Stimulated activated CD8-positive, alpha-beta memory T cell treated with anti-CD3 and anti-CD28 coated beads, Interleukin-12 subunit alpha, Interleukin-12 subunit beta, amount 100 ng/mL, for 4 hours (primary cell): ENCODE measurements at places on chromosomes 4 and X.

DNA sequence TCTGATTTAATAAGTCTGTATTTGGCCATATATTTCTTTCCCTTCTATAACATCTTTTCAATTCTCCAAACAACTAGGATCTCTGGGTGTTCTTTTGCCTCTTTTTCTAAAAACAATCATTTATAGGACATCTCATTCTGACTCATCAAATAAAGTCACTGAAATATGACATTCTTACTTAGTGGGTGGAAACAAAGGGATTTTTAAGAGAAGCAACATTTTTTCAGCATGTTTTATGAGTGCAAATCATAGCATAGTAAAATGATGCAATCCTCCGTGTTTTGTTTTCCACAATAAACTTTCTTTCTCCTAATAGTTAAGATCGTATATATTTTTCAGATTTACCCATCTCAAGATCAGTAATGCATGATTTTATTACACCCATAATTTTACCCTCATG, 179.8 kb downstream of the SPCS3 start:
- DNase-seq: no peak

DNA sequence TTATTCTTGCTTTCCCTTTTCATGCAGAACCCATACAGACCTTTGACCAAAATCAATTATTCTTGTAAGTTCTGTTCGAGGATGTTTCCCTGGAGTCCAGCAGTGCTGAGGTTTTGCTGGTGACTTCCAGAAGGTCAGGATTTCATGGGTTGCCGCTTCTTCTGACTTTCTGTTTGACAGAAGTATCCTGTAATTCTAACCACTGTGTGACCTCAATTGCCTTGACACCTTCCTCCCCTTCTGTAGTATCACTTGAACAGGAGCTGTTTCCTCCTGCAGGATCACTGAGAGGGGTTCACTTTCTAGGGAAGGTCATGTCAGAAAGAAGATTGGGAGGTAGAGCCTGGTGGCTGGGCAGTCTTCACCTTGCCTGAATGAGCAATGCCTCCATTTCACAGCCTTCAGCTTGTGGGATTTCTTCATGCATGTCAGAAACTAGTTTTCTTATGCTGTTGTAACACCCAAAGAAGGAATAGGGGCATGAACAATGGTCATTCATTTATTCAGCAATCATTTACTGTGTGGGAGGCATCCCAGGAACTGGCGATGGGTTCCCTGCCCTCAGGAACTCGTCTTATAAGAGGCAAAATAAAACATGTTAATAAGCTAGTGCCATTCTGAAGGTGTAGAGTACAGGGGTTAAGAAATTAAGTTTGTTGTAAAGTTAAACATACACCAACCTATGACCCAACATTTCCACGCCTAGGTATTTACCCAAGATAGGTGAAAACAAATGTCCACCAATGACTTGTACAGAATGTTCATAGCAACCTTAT, 205.9 kb downstream of the SOWAHB start:
- no peak for DNase-seq

GRCh38 chrX:130704053-130705038, 198.7 kb downstream of the ENOX2 start:
- DNase-seq: no peak

GRCh38 chr4:7150036-7150635, 42.2 kb upstream of the SORCS2 start:
- no peak for DNase-seq

DNA sequence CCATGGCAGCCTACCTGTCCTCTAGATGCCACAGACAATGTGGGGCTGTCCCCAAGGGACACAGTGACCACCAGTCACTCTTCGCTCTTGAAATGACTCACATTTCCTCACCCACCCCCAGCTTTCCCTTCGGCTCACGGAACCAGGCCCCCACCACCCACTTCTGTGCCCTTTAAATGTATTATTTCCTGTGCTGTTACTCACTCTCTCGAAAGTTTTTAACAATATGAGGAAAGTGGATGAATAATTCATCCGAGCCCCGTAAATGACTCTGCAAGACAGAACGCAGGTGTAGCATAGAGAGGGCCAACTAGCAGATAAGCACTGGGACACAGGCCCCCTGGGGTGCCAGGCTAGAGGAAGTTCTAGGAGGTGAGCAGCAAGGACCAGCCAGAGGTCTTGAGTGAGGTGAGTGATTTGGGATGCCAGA, 179.5 kb upstream of the TBL1X start:
- peak; percentile 49 for DNase-seq

DNA sequence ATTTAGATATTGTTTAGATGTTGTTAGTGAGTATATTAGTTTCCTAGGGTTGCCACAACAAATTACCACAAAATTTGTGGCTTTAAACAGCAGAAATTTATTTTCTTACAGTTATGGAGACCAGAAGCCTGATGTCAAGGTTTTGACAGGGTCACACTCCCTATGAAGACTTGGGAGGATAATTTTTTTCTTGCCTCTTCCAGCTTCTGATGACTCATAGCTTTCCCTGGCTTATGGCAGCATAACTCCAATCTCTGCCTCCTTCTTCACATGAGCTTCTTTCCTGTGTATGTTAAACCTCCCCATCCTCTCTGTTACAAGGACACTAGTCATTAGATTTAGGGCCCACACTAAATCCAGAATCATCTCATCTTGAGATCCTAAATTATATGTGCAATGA, 20.9 kb upstream of the RAB40A start:
- DNase-seq: no peak

DNA sequence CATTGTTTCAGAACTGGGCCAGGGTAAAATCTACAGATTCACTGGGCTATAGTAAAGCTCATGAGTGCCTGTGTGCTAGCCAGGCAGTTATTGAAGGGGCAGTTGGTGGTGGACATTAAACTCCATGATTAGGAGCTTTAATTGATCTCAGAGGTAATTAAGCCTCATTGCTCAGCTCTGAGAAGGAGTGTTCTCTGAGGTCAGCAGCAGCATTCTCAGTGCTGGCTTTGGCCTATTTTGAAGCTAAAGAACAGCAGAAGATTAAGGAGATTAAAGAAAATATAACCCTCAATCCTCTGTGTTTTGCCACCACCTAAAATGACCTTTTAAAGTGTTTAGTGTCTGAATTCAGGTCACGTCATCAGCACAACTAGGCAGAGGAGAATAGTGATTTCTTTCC, 42.5 kb downstream of the EGF start:
- no peak for DNase-seq

GRCh38 chr4:99983289-99983943, 33.3 kb upstream of the H2AZ1 start:
- DNase-seq: no peak

DNA sequence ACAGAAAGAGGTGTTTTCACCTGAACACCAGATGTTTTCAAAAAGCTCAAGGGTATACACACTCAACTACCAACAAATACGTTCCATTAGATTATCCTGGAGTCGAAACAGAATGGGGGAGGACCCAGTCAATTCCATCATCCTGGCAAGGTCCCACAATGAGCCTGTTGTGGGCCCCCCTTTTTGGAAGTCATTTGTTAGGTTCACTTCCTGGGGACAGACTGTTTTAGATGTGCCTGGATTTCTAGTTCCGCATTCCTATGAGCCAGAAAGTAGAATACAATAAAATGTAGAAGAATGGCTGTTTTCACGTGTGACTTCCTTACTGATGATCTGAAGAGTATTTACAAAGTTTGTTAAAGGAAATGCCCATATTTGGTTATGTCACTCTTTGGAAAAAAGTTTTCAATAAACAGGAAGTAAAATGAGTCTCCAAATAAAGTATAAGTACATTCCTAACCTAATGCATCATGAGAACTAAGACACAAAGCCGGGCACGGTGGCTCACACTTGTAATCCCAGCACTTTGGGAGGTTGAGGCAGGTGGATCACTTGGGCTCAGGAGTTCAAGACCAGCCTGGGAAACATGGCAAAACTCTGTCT, 192.5 kb downstream of the MAML3 start:
- DNase-seq: no peak

DNA sequence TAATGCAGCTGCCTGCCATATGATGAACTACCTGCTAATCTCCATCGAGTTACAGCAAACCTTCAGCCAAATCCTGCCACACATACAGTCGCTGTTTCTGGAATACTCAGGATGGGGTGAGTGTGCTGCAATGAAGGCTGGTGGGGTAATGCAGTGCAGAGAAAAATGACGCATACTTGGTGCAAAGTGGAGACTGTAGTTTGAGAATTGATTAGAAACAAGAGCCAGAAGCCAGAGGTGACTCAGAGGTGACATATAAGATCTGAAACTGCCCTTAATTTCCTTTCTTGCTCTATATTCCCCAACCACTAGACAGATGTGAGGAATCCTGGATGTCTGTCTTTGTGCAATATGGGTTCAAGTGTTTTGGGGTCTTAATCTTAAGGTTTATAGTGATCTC, 22.0 kb downstream of the C4orf54 start:
- DNase-seq: no peak

DNA sequence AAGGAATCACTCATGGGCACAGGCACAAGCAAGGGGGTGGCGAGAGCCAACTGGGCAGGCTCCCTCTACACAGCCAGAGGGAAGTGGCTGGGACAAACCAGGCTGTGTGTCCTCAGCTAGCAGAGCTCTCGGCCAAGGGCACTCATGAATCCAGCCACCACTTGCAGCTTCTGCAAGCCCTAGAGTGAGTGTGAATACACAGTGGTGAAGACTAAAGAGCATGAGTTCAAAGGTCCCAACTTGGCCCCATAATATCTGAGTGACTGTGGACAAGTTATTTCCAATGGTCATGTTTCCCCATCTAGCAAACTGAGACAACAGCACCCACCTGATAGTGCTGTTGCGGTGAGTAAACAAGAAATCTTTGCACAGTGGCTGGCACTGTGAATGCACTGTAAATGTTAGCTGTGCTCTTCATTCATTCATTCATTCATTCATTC, 51.7 kb downstream of the ADGRG2 start:
- no peak for DNase-seq

- no peak for DNase-seq
Measured at GRCh38 chrX:29196501-29196900, 609.3 kb downstream of the IL1RAPL1 start.

DNA sequence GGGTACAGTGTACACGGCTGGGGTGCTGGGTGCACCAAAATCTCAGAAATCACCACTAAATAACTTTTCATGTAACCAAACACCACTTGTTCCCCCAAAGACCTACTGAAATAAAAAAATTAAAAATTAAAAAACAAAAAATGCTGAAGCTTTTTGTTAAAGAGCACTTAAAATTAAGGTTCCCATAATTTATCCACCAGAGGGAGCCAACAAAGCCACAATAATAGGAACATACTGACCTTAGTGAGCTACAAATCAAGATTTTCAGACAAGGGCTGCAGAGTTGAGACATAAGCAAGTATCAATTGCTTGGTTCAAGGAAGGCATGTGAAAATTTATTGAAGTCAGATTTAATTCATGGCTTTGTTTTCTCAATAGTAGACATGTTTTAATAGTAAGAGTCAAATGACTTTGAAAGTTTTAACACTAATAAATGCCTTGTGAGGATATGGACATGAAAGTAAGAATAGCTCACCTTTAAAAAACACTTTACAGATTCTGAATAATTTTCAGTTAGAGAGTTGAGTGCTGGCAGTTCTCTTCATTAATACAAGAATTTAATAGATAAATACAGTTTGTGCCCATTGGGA, 43.0 kb upstream of the SCOC start:
- DNase-seq: no peak

GRCh38 chr4:173878701-173879100, 348.7 kb upstream of the HAND2 start:
- DNase-seq: no peak

DNA sequence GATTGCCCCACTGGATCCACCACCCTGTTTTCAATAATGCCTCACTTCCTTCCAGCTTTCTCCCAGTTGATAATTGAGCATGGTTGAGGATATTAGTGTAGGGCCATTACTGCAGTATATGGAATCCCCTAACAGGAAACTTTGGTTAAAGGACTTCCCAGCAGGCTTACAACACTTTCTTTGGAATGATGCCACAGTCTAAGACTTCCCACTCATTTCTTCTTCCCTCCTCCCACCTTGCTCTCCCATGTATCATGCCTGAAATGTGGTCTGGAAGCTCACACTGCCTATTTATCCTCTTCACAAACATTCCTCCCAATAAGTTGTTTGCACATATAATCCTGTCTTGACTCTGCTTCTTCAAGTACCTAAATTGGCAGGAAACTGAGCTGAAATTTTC, 863.3 kb downstream of the CENPC start:
- DNase-seq: no peak

DNA sequence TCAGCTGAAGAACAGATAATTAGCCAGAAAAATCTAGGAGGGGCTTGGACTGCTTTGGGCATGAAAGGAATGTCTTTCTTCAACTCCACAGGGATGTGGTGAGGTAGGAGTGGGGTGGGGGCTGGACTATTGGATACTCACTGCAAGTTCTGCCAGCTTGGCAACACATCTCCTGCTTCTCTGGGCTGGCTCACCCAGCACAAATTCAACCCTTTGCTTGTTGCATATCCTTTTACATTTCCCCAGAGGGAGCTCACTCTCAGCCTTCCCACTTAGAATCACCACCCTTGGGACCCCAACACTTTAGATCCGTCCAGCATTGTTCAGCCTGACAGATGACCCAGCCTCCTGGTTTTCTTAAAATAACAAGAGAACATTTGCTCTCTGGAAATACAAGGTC, 120.6 kb downstream of the KDR start:
- no peak for DNase-seq

DNA sequence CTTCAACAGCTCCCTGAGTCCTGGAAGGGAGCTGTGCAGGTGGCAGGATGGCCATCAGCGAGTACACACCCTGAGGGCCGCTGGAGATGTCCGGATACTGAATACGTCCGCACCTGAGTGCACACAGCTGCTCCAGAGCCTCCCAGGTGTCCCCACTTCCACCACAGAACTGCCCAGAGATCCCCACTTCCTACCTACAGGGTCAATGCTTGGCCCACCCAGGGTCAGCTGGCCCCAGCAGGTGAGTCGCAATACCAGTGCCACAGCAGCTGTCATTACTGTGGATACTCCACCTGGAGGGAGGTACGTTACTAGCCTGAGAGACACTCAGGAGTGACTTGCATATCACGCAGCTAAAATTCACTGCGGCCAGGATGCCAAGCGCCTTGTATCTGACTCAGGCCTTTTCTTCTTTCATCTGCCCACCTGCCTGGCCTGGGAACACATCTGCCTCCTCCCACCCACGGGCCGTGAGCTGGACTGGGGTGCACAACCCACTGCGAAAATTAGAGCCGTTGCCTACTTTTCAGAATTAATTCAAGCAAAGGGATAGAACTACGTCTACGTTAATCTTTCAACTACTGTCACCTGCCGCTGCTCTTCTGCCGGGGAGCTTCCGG, 9.4 kb downstream of the C4orf50 start:
- DNase-seq: no peak

GRCh38 chr4:88794952-88795351, 97.3 kb upstream of the NAP1L5 start:
- no peak for DNase-seq

GRCh38 chrX:15358533-15358932, 23.2 kb upstream of the PIGA start:
- DNase-seq: no peak

DNA sequence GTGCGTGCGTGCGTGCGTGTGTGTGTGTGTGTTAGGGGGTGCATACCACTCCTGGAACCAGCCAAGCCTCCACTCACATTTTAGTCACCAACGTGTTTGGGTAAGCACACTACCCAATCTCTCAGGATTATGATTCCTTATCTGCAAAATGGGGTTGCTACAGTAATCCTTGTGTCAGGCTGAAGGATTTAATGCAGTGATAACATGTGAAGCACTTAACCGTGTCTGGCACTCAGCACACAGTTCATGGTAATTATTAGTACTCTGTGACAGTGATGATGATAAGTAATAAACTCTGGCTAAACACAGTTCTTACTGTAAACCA, 57.3 kb downstream of the CLDN22 start:
- no peak for DNase-seq

GRCh38 chr4:17664755-17665154, 50.3 kb downstream of the MED28 start:
- no peak for DNase-seq
